ENCODE measurements at places on chromosomes 7 and 10.

DNA sequence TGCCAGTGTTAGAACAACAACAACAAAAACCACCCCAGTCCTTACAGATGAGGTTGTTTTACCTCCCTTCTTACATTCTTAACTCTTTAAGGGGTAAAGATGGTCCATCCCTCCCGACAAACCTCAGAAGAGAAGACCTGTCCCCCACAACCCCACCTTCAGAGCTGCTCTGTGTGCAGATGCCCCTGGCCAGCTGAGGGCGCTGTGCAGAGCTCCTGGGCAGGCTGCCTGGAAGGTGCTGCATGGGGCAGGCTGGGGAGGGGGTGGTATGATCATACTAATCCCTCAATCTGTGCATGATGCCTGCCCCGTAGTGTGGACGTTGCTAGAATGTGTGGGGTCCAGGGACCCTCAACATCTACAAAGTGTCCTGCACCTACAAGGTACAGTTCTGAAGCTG, 387.1 kb downstream of the INHBA start:
- no peak for DNase-seq

- no peak for DNase-seq
These were observed 4.4 kb downstream of the CDK6 start for GRCh38 chr7:92831716-92832533.

DNA sequence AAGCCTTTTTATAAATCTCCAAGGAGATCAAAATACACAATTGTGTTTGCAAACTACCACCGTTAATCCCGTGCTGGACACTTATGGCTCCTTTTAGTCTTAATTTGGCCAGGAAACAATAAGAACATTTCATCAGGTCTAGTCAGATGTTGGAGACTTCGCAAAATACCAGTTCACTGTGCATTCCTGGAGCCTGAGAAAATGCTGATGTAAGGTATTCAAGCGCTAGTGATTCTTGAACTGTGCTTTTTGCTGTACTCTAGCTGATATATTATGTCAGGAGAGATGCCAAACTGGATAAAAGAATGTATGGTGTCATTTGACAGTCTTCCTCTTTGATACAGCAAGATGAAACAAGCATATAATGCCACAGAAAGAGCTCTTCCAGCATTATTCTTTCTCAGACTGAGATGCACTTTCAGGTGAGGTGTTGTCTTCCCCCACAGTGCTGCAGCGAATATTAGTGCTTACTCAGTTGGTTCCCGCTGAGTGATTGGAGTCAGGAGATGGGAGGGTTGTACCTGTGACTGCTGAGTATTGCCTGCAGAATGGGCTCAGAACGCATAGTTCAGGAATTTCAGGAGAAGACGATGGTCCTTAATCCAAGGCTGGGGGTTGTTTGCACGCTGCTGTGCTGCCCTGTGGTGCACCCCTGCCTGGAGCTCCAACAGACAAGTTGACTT, 59.2 kb downstream of the OGDH start:
- no peak for DNase-seq

DNA sequence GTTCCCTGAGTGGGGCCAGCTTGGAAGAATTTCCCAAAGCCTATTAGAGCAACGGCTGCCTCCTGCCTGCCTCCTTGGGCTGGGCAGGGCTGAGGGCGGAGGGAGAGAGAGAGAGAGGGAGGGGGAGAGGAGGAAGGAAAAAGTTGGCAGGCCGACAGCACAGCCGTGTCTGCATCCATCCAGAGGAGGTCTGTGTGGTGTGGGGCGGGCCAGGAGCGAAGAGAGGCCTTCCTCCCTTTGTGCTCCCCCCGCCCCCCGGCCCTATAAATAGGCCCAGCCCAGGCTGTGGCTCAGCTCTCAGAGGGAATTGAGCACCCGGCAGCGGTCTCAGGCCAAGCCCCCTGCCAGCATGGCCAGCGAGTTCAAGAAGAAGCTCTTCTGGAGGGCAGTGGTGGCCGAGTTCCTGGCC, at the start of gene AQP1:
TSS of gene AQP1 (plus strand) at position 293 of the 409 bp plus-strand sequence. CDS start at position 350, 57 bp downstream.
- no peak for DNase-seq

- no peak for DNase-seq
These were observed 332.1 kb downstream of the PHTF2 start for GRCh38 chr7:78130446-78131215.

- no peak for DNase-seq
These were observed 132.9 kb downstream of the PIP4K2A start for GRCh38 chr10:22581461-22581860.

DNA sequence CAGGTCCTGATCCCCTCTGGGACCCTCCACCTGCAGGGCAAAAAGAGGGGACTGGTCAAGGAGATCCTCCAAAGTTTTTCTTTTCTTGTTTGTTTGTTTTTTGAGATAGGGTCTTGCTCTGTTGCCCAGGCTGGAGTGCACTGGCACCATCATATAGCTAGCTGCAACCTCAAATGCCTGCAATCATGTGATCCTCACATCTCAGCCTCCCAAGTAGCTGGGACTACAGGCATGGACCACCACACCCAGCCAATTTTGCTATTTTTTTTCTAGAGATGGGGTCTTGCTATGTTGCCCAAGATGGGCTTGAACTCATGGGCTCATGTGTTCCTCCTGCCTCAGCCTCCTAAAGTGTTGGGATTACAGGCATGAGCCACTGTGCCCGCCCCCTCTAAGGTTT, 41.0 kb downstream of the EPHB4 start:
- DNase-seq, result no peak

- no peak for DNase-seq
These were observed 2.5 kb downstream of the JCAD start for GRCh38 chr10:30056767-30057355.

GRCh38 chr10:45495438-45496152, 121.6 kb downstream of the ALOX5 start:
- no peak for DNase-seq

- DNase-seq, result no peak
These were observed 70.1 kb downstream of the ST7 start for GRCh38 chr7:117023325-117023854.

GRCh38 chr10:24901686-24902399, 50.6 kb downstream of the PRTFDC1 start:
- no peak for DNase-seq

DNA sequence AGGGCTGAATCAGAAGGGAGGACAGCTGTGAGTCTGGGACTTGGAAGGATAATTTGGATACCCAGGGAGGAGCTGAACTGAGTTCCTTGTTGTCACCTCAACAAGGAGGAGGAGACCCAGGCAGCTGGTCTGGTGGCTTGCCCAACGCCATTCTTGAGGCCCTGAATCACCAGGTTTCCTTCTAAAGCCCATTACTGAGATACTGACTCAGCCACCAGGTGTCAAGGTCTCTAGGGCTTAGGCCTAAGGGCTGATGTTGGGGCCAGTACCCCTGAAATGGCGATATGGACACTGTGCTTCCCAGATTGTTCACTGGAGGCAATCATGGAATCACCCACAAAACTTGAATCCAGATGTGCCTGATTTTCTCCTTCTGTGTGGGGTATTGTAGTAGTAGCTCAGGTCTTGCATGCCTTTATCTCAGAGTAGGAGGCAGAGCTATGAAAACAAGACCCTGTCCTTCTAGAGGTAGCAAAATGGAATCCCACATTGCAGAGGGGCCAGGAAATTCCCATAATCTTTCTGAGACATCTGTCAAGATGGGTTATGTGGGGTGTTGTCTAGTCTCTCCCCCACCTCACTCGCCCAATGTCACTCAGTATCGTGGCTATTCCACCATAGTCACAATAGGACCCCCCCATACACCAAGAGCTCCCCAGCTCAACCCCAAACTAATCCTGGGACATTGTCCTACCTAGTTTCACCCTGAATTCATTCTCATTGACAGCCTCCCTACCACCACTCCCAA, 1.8 kb upstream of the ATG9B start:
- DNase-seq, result no peak

GRCh38 chr10:85446827-85447226, 919.8 kb downstream of the GRID1 start:
- DNase-seq, result no peak

GRCh38 chr7:131544449-131545301, 11.8 kb downstream of the PODXL start:
- no peak for DNase-seq

DNA sequence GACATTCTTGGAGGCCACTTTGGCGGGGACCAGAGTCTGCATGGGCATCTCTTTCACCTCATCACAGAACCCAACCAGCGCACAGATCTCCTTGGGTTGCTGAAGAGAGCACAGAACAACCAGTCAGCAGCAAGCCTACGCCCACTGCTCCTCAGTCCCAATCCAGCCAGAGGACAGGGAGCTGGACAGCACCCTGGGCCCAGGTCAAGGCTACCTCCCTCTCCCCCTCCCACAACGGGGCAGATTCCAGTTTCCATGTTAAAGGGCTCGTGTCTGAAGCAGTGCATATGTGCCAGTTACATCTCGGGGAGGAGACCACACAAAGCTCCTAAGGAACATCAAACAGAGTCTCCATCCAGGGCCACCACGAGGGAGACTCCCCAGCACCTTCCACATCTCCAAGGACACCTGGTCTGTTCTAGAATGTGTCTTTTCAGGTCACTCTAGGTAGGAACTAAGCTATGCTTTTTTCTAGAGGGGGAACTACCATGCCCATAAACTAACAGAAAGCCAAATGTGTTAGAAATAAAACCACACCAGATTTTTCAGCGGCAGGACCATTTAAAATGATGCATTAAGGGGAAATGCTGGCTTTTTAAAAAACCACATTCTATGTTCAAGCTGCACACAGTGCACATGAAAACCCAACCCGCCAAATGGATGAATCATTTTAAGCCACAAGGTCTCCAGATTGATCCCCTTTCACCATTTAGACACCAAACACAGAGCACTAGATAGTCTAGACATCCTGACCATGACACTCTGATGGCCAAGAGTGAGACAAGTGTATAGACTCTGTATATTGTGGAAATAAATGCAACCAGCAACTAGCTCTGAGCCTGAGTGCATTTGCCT, 28.9 kb downstream of the PSAP start:
- DNase-seq, result no peak

DNA sequence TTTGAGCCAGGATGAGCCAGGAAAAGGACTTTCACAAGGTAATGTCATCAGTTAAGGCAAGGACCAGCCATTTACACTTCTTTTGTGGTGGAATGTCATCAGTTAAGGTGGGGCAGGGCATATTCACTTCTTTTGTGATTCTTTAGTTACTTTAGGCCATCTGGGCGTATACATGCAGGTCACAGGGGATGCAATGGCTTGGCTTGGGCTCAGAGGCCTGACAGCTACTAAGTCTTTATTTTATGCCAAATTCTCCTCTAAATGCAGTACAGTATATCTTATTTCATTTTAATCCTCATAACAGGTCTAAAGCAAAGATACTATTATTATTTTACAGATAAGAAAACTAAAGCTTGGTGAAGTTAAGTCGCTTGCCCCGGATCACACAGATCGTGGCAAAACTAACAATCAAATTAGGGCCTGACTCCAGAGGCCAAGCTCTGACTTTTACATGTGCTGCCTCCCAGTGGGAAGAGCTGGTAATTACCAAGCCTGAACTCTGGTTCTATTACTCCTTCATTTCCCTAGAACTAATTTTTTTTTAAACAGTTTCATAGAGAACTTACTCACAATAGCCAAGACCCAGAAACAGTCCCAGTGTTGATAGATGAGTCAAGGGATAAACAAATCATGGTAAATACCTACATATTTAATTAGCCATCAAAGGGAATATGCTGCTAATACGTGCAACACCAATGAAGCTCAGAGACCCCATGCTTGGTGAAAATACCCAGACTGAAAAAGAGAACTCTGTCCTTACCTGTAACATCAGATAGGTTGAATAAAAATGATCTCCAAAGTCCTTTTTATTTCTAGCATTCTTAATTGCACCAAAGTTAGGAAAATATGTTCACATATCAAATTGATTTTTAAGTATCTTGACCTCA, 35.4 kb downstream of the C7orf25 start:
- peak; percentile 26 for DNase-seq

DNA sequence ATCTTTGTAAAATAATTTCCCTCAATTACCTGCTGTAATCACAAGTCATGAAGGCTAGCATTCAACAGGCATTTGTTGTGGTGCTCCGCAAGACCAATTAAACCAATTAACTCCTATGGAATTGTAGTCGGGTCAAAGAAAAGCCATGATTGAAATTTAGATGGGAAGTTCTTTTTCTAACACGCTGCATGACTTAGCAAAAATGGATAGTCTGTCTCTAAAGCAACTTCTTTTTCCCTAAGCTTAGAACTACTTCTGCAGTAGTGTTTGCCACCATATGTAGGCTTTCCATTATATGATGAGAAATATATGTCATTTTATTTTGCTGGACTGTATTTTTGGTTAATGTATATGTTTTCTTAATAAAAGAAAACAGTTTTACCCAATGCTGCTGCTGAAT, 119.1 kb downstream of the TSPAN12 start:
- DNase-seq, result no peak

DNA sequence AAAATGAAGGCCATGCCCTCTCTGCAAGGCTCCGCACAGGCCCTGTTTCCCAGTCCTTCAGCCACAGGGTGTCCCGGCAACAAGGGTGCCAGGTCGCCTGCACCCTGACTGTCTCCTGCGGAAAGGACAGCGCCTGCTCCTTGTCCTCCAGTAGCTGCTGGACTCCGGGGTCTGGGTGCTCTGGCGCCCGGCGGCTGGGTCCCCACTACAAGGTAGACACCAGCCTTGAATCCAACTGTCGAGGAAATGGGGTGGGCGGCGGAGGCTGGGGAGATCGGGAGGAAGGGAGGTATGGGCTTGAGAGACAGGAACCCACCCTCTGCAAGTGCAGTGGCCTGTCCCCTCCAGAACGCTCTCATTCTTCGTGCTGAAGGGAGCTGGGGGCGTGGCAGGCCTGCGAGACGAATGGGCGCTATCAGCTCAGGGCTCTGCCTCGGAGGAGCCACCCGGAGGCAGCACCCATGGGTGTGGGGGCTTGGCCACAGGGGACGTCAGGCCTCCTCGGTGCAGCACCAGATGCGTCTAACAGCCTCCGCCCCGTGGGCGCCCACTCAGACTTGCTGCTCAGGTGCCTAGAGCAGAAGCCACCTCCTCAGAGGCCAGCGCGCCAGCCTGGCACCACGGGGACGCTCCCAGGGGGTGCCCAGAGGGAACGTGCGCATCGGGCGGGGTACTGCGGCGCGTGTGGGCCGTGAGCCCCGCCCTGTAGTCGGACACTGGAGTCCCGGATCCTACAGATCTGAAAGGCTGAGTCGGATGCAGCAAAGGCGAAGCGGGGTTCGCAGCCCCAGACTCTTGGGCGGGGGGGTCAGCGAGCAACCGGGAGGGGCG, 15.6 kb downstream of the ADAM8 start:
- DNase-seq, result peak; percentile 66

GRCh38 chr10:43627942-43628341, 20.7 kb downstream of the ZNF32 start:
- DNase-seq, result no peak

GRCh38 chr7:36272211-36272566, 117.5 kb upstream of the ANLN start:
- no peak for DNase-seq
